ENCODE measurements at places on chromosomes 16 and 17.

DNA sequence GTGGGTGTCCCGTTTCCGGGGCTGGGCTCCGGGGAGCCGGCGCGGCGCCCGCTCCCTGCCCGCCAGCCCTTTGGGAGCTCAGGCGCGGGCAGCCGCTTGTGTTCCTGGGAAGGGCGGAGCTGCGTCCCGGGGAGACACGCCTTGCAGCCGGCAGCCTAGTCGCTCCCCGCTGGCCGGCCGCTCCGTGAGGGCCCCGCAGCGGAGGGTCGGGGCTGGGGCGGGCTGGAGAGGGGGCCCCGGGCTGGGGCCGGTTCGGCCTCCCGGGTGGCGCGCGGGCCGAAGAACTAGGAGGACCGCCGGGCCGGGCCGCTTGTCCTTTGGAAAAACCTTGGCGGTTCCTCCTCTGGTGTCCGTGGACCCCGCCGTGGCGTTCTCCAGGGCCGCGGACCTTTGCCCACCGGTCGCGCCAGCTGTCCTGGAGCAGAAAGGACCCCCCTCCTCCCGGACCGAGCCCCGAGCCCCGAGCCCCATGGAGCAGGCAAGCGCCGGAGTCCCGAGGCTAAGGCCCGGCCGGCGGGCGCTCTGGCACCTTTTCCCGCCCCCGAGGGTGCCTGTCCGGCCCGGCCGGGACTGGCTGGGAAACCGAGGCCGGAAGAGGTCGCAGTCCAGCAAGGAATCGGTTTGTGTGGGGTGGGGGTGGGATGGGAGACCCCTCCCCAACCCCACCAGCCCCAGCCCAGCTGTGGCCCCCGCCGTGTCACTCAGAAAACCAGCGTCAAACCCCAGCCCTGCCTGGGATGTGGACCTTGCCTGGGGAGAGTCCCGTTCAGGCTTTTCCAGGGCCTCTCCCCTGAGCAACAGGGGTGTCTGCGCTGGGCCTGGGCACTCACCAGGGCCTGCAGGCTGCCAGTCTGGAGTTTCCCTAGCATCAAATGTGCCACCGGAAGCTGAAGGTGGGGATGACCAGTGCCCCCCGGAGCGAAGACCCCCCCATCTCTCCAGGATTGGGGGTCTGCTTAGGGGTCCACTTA lies 6.8 kb upstream of the TBC1D3B start:
- DNase-seq = no peak

DNA sequence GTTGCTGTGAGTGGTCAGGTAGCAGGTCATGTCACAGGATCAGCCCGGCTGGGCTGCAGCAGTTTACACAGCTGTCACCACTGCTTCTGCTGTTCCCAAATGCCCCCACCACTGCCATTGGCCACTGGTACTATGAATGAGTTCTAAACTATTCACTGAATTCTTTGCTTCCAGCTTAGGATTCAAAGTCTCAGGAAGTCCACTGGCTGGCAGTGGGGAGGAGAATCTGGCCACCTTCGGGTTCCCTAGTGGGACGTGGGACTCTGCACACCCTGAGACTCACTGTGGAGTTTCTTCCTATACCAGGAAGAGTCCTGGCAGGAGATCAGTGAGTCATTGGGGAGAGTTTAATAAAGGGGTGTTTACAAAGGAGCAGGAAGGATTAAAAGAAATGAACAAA lies 6.9 kb downstream of the MT1X start:
- no peak for DNase-seq

GRCh38 chr16:19291475-19291874 lies 5.9 kb downstream of the CLEC19A start:
- DNase-seq = no peak

- no peak for DNase-seq
Measured at GRCh38 chr16:35687781-35688180, 2228.4 kb downstream of the TP53TG3F start.

DNA sequence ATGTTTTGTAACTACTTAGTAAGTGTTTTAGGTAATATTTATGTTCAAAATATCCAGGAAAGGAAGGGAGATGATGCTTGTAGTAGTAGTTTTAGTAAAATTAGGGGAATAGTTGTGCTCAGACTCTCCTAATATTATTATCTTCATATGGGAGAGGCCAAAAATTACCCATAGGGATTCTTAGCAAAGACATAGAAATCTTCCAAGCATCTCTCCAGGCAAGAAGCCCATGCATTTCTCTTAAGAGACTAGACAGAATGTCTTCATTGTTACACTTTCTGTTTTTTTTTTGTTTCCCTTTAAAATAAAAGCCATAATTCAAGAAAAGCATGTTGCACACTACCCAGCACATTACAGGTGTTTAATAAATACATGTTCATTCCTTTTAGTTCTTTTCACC lies 180.6 kb downstream of the CYB561 start:
- DNase-seq = no peak

Measured in activated gamma-delta T cell treated with anti-CD3 and anti-CD28 coated beads, Interleukin-2, amount 50 U/mL, for 16 hours (primary cell).